ENCODE measurements at places on chromosomes 5 and 9.

DNA sequence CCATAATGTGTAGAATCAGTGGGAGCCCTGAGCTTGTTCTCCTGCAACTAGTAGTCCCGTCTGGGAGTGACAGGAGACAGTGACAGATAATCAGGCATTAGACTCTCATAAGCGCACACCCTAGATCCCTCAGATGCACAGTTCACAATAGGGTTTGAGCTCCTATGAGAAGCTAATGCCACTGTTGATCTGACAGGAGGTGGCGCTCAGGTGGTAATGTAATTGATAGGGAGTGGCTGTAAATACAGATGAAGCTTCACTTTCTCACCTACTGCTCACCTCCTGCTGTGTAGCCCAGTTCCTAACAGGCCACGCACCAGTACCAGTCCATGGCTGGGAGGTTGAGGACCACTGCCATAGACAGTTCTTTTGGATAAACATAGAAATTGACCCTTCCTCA lies 188.7 kb downstream of the ROR2 start:
- no peak for DNase-seq

- DNase-seq, result no peak
These were observed 9.6 kb upstream of the LNPEP start for GRCh38 chr5:96926276-96926675.

DNA sequence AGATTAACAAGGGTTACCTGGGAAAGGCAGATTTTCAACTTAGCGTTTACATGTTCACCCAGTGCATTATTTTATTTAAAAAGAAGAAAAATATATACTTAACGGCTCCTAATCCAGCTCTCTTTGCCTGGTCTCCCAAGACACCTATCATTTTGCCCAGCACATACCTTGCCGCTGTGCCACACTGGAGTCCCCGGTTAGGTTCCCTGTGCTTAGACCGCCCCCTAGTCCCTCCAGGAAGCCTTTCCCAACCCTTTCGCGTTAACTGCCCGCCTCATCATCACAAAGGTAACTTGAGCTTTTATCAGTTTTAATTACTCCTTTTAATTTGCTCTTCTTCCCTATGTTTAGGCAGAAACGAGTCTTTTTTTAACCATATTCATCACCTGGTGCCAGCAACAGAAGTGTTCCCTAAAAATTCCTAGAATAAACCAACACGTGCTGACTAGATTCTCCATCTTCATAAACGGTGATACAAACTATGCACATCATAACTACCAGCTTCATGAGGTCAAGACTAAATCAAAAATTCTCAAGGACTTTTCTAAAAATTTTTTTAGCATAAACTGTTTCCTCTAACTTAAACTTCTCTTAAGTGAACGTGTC lies 19.7 kb downstream of the DNAJA1 start:
- no peak for DNase-seq

GRCh38 chr9:133163504-133164172 lies at the start of gene GBGT1:
Gene GBGT1 (minus strand): TSS chr9:133163914. CDS start chr9:133162412, 1,502 bp downstream.
- DNase-seq, result peak; percentile 21

- DNase-seq, result no peak
These were observed 326.8 kb upstream of the SGCD start for GRCh38 chr5:156000115-156000514.
